Stimulated activated CD8-positive, alpha-beta memory T cell treated with anti-CD3 and anti-CD28 coated beads, Interleukin-12 subunit alpha, Interleukin-12 subunit beta, amount 100 ng/mL, for 1 hour (primary cell): ENCODE measurements at places on chromosomes 2 and 18.

- DNase-seq = no peak
Observed at GRCh38 chr2:31950946-31951562, 59.8 kb downstream of the MEMO1 start.

- DNase-seq = no peak
Observed at GRCh38 chr2:186423481-186423880, 62.6 kb upstream of the ZC3H15 start.

GRCh38 chr2:17849275-17849674 is 29.2 kb upstream of the KCNS3 start:
- DNase-seq = no peak

GRCh38 chr2:69456950-69457445 is 19.8 kb upstream of the NFU1 start:
- no peak for DNase-seq

- no peak for DNase-seq
Observed at GRCh38 chr2:18976168-18976961, 382.1 kb downstream of the OSR1 start.

DNA sequence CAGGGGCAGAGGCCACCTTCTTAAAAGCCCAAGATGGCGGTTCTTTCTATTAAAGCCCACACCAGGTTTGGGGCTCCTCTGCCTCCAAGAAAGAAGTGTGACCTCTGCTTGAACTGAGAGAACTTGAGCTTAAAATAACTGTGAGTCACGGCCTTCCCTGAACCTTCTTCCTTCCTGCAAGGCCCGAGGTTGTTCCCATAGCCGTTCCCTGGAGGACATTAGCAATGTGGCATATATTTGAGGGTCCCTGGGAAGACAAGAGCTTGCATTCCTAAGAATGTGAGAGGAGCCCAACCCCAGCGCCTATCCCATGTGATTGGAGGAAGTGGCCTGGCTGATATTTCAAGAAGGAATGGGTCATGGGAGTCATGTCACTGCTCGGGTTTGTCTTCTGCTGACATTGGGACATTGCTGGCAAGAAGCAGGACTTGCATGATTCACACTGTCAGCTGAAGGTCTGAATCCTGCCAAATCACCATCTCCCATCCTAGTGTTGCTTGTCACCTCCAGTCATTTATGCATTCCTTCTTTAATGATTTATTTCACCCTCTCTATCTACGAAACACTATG is 168.1 kb downstream of the TRIB2 start:
- DNase-seq = no peak

GRCh38 chr2:47560107-47560819 is 157.3 kb downstream of the MSH2 start:
- DNase-seq = no peak

- no peak for DNase-seq
Observed at GRCh38 chr2:53865962-53866361, 6.2 kb upstream of the GPR75 start.

GRCh38 chr2:974054-974453 is 23.4 kb downstream of the SNTG2 start:
- no peak for DNase-seq

- no peak for DNase-seq
Observed at GRCh38 chr2:160372585-160372984, 121.0 kb downstream of the RBMS1 start.

DNA sequence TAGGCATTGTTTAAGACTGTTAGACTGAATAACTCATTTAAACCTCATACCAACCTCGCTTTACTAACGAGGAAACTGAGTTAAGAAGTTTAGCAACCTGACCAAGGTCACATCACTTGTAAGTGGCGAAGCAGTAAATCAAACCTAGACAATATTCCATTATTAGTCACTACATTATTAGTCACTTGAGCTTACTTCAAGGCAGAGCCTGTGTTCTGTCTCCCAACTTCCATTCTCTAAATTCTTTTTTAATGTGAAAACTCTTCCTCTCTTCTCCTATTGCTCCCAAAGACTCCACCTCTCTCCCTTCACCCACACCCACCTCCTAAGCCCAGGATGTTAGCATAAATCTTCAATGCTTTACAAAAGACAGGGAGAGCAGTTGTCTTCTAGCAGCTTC is 156.5 kb downstream of the ARL6IP6 start:
- no peak for DNase-seq

- no peak for DNase-seq
Observed at GRCh38 chr2:206212673-206213513, 53.2 kb downstream of the EEF1B2 start.

- no peak for DNase-seq
Observed at GRCh38 chr18:63819786-63820185, 44.6 kb downstream of the SERPINB7 start.

GRCh38 chr2:196286821-196287220 is 115.4 kb upstream of the STK17B start:
- no peak for DNase-seq

DNA sequence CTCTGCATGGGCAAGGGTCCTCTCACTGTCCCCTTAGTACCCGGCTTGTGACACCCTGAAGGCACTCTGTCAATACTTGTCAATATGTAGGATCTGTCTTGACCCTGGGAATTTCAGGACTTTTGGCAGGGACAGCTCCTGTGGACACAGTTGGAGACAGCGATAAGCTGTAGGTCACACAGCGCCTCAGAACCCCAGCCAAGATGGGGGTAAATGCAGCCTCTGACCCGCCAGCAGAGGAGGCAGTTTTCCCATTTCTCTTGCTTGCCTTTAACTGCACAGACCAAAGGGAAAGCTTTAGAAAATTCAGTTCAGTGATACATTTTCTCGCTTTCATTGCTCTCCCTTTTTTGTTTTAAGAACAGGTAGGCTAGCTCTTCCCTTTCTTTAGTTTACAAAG is 54.8 kb upstream of the KLHL29 start:
- DNase-seq = no peak

DNA sequence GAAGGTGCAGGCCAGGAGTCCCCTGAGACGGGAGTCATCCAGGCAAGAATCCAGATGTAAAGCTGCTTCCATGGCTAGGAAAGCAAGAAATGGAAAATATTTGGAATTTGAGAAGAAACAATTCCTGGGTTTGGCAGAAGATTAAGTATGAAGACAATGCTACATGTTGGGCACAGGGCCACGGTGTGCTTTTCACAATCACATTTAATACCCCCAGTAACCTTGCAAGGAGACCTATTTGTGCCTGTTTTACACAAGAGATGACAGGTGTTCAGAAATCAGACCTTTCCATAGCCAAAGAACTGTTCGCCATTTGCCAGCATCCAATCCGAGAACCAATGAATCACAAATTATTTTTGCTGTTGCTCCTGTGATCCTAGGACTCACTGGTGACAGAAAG is 50.5 kb downstream of the KCTD1 start:
- DNase-seq = no peak

- no peak for DNase-seq
Observed at GRCh38 chr18:28365411-28365831, 188.5 kb upstream of the CDH2 start.

DNA sequence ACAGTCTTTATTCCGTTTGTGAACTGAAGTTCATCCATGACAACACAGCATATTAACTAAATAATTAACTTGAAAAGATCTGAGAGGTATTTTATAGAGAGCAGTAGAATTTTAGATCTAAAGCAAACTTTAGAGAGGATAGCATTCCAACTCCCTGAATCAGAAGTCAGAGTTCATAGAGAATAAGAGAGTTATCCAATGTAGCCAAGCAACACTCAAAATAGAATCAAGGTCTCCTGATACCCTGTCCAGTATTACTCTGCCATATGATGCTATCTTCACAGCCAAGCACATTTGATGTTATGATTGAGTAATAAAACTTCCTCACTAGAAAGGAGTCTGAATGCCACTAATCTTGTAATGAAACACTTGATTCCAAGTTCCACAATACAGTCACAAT is 55.5 kb downstream of the RIT2 start:
- DNase-seq = no peak

DNA sequence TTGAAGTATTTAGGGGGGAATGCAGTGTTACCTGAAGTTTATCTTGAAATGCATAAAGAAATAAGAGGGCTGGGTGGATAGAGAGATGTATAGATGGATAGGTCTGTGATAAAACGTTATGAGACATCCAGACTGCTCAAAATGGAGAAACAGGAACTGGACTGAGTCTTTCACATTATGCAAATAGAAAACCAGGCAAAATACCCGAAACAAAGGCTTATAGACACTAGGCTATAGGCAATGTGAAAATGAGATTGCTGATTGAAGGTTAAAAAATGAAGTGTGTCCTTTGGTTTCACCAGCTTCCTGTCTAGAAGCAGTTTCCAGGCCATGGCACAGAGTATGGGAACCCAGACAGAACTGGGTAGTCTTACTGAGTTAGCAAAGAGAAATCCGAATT is 24.9 kb upstream of the SLC3A1 start:
- DNase-seq = no peak

DNA sequence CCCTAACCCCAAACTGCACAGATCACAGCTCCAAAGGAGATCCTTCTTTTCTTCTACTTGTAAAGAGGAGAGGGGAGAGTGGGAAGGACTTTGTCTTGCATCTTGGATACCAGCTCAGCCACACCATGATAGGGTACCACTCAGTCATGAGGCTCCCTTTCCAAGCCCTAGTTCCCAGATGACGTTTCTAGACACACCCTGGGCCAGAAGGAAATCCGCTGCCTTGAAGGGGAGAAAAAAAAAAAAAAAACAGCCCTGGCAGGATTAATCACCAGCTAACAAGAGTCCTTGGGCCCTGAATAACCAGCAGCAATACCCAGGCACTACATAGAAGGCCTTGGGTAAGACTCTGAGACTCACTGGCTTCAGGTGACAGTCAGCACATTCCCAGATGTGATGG is 36.9 kb downstream of the ST8SIA3 start:
- no peak for DNase-seq

- no peak for DNase-seq
Observed at GRCh38 chr2:43123028-43123427, 103.4 kb downstream of the ZFP36L2 start.

GRCh38 chr2:148515976-148516375 is 128.6 kb upstream of the EPC2 start:
- DNase-seq = no peak

DNA sequence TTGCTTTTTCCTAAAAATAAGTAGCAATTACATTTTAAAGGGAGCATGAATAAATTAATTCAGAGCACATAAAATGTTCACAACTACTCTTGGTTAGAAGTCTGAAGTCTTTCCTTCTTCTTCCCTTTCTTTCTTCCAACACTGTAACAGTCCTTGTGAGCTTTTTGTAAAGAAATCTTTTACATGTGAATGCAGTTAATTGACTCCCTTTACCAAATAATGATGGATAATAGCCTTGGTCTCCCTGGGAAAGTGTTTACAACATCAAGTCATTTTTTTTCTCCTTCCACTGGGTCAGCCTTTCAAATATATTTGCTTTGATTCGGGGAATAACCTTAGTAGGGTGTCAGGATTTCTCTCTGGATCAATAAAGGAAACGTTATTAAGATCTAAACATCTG is 39.1 kb downstream of the CALCRL start:
- no peak for DNase-seq

DNA sequence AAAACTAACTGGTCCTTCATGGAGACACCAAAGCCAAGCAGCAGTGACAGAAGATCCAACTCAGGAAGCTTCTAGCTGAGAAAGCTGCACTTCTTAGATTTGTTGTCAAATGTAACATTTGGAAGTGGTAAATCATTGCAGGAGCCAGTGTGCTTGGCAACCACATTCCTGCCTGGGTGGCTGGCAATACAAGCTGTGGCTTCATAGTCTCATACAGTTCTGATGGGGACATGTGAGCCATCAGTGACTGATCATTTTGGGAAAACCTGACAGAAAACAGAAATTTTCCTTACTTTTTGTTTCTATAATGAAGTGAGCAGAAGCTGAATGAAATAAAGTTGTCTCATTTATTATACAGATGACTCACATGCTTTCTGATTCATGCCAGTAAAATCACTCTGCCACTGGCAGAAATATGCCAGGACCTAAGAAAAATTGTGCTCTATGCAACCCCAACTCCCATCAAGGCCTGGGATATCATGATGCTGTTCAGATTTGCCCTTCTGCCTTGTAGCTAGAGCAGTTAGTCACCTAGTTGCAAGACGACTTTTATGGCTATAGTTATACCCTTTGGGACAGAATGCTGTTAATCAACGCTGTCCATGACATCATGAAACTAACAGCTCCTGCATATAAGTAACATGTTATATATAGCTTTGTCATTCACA is 508.1 kb downstream of the ADCYAP1 start:
- DNase-seq = no peak

GRCh38 chr2:168050377-168050776 is 197.0 kb downstream of the STK39 start:
- DNase-seq = no peak

- no peak for DNase-seq
Observed at GRCh38 chr18:2610549-2610948, 39.2 kb downstream of the NDC80 start.

GRCh38 chr2:3904061-3904460 is 200.7 kb downstream of the DCDC2C start:
- DNase-seq = no peak

DNA sequence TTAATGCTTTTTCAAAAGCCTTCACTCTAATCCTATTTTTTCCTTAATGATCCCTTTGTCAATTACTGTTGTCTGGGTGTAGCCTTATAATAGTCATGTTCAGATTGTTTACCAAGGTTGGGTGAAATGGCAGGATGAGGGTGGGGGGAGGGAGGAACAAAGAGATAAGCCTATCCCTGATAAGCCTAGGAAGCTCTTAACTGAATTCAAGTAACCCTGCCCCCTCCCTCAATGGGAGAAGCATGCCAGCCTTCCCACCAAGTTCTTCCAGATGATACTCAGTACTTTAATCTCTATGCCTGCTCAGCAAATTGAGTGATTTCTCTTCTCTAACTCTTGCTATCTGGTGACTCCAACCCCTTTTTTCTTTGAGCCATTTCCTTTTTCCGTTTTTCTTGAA is 180.3 kb upstream of the ETAA1 start:
- no peak for DNase-seq

GRCh38 chr2:10457846-10458598 is 9.9 kb upstream of the ODC1 start:
- no peak for DNase-seq

DNA sequence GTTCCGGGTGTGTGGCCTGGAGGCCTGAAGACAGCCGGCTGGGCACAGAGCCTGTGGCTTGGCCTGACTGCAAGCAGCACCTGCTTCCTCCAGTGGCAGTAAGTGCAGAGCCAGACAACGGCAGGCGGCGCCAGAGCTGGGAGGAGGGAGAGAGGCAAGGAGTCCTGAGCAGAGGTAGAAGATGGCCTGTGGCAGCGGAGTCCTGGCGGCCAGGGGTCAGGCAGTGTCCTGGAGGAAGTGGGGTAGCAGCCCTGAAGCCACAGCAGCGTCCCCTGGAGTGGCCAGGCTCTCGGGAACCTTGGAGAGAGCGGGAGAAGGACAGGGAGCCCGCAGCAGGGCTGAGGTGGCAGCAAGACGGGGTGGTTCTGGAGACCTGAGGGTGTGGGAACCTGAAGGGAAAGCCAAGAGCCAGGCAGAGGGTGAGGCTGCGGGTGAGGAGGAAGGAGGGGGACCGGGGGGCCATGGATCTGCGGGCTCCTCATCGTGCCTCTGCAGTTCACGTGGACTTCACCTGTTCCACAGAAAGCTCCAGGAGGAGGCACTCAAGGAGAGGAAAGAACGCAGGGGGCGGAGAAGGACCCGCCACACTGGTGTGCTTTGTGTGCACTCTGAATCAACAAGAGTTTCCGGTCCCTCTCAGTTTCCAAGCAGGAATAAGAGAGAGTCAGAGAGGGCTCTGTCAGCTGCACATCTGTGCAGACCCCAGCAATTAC is 85.9 kb downstream of the USP40 start:
- no peak for DNase-seq

- DNase-seq = no peak
Observed at GRCh38 chr2:135586148-135586547, 54.9 kb downstream of the R3HDM1 start.

GRCh38 chr2:201357221-201357620 is at the start of gene FLACC1:
FLACC1 (minus strand) TSS chr2:201357345; CDS start chr2:201351404, 5,941 bp downstream.
- no peak for DNase-seq
